ENCODE measurements at places on chromosomes 13 and 19.

DNA sequence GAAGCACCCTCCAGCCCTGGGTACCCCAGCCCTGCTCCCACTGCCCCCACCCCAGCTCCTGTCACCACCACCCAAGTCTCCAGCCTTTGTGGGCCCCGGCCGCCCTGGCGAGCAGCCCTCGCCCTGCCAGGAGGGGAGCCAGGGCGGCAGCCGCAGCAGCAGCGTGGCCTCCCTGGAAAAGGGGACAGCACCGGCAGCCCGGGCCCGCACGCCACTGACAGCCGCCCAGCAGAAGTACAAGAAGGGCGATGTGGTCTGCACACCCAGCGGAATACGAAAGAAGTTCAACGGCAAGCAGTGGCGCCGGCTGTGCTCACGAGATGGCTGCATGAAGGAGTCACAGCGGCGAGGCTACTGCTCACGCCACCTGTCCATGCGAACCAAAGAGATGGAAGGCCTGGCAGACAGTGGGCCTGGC is 3.9 kb downstream of the CIC start:
- no peak for DNase-seq

GRCh38 chr13:79803989-79804388 is 323.0 kb downstream of the NDFIP2 start:
- DNase-seq: no peak

GRCh38 chr19:4985551-4985991 is 16.7 kb downstream of the KDM4B start:
- no peak for DNase-seq

DNA sequence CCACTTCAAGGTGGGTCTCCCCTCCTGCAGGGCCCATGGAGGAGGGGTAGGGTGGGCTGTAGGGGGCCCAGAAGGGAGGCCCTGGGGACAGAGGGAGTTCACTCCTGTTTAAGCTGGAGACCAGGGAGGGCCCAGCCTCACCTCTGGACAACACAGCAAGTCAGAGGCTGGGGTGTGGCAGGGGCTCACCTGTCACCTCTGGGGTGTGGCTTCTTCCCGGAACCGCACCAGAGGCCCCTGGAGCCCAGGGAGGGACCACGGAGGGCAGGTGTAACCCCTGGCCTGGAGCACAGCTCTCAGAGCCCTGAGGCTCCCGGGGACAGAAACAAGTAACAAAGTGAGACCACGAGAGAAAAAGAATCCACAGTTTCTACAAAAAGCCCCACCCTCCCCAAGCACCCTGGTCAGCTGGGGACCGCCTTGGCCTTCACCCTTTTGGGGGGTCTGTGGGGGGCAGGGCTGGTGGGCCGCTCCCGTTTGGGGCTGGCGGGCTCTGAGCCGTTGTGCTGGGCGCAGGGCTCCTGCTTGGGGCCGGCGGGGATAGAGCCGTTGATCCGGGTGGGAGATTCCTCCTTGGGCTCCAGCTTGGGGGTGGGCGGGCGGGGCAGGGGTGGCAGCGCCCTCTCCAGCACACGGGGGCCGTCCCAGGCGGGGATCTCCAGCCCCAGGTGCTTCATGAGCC is 8.0 kb downstream of the SIRT6 start:
- DNase-seq: no peak

GRCh38 chr19:2982561-2982960 is 5.2 kb downstream of the TLE6 start:
- no peak for DNase-seq

GRCh38 chr13:78383071-78383484 is 220.3 kb downstream of the POU4F1 start:
- DNase-seq: no peak

DNA sequence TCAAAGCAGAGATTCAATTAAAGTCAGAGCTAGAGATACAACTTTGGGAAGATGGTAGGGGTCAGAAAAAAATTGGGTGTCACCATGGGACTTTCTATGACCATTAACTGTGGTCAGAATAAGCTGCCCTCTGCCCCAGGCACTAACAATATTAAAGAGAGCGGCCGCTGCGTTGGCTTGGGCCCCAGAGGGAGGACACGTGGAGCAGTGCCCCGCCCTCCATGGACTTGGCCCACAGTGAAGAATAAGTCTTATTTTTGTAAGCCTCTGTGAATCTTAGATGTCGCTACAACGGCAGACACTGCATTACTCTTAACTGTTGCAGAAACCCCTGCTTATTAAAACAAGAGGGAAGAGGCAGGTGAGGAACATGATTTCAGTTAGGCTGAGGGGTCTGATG is 172.7 kb downstream of the UQCRFS1 start:
- DNase-seq: no peak

DNA sequence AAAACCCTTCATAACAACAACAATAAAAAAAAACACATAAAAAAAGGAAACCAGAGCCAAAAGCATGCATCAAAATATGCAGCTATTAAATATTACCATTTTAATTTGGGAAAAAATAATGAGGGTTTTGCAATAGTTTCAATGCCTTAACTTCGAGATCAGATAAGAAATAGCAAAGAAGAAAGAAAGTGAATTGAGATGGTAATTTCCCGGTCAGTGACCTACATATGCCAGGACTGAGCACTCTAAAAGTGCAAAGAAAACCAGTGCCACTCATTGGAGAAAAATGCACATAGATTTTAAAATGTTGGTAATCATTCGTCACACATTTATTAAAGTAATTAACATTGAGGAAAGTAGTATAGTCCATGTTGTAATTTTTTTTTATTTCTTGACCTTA is 944.2 kb downstream of the EFNB2 start:
- no peak for DNase-seq

- DNase-seq: no peak
Observed at GRCh38 chr19:56191711-56192110, 5.9 kb downstream of the ZSCAN5B start.

DNA sequence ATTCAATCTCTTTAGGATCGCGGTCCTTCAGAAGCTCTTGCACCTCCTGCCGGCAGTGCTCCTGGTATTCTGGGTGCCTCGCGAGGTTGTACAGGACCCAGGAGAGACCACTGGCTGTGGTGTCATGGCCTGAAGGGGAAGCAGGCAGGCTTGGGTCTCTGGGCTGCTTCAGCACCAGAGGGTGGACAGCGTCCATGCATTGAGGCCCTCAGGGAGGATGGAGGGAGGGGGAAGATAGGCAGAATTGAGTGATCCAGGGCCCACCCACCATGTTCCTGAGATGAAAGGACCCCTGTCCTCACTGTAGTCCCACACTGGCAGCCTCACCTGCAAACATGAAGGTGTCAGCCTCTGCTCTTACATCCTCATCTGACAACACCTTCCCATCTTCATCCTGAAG is 17.9 kb upstream of the OR10H5 start:
- DNase-seq: no peak

DNA sequence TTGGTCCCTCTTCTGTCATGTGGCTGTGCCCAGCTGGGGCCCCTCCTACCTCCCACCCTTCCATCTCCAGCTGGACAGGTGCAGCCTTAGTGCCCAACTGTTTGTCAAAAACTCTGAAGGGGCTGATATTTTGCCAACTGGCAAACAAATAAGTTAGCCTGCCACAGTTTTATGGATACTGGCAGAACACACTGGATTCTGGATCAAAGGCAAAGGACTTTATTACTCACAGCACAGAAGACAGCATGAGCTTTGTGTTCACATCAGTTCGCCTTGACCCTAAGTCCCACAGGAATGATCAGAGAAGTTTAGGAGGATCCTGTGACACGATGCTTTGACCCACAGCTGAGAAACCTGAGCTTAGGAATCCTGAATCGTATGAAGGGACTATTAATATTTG is 16.4 kb downstream of the KLK2 start:
- no peak for DNase-seq

DNA sequence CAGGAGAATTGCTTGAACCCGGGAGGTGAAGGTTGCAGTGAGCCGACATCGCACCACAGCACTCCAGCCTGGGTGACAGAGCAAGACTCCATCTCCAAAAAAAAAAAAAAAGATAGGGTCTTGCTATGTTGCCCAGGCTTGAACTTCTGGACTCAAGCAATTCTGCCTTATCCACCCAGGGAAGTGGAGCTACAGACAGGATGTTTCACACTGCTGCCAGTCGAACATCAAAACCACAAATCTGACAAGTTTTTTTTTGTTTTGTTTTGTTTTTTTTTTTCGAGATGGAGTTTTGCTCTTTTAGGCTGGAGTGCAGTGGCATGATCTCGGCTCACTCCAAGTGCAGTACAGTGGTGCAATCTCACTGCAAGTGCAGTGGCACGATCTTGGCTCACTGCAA is 10.8 kb downstream of the XPO4 start:
- DNase-seq: no peak

GRCh38 chr13:51618626-51619025 is 34.4 kb downstream of the WDFY2 start:
- no peak for DNase-seq

GRCh38 chr13:23849670-23850069 is 39.5 kb downstream of the MIPEP start:
- DNase-seq: no peak

GRCh38 chr13:21730186-21730880 is 59.5 kb downstream of the FGF9 start:
- DNase-seq: no peak

DNA sequence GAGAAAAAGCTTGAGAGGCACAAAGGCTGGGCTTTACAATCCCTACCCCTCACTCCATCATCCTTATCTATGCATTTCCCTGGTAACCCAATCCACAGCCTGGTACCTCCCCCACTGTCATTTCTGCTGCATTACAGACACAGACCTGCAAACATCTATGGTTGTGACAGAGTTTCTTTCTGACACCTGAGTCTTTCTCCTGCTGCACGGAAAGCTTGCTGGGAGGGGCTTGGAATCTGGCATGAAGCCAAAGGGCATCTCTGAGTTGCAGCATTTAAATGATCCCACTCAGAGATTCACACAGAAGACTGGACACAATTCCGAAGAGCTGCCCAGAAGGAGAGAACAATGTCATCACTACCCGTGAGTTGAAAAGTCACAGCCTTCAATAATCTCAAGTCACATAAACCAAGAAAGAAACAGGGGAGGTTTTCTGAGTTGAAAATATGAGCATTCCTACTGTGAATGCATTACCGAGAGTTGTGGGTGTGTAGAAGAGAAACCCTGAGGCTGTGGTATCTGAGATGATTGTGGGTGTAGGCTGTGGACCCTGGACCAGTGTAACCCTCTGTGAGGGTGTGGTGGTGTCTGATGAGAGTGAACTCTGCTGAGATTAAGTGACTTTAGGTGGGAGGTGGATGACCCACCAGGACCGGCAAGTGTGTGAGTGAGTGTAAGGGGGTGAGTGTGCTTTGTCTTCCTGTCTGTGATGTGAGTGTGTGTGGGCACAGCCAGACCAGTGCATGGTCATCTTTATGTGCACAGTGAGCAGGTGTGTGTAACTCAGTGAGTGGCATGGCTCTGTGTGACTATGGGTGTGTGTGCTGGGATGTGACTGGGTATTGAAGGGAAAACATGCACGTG is at the start of gene LGALS14:
LGALS14 (plus strand) TSS at position 301 of the 864 bp plus-strand sequence; CDS start at position 349, 48 bp downstream.
- no peak for DNase-seq

GRCh38 chr13:112903071-112903577 is 65.9 kb upstream of the MCF2L start:
- no peak for DNase-seq

GRCh38 chr19:6589711-6590257 is 1.2 kb downstream of the CD70 start:
- DNase-seq: no peak

GRCh38 chr13:47672245-47673008 is 328.6 kb downstream of the SUCLA2 start:
- DNase-seq: no peak

DNA sequence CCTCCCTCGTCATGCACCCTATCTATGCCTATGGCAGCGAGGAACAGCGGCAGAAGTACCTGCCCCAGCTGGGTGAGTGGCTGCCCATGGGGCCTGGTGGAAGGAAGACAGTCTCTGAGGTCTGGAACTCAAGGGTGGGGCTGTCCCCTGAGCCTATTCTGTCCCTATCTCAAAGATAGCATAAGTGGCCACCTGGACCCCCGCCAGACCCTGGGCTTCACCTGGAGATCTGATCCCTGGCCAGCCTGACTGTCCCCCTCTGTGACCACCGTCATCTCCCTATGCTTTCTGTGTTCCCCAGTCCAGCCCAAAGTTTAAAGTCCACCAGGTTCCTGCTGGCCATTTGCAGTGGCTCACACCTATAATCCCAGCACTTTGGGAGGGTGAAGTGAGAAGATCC is 2.6 kb downstream of the GCDH start:
- DNase-seq: no peak
